H1 (cell line): ENCODE measurements at places on chromosomes 11 and 22.
A peak's percentile ranks its signal among the peaks of the same experiment; 100 is the strongest.

GRCh38 chr11:68457216-68457897 is 3.2 kb upstream of the PPP6R3 start:
- H3K4me3 ChIP-seq = no peak overlapping the region
- H3K4me1 ChIP-seq = peaks cover 9% of the 10 kb centered on the region
- no peaks in the 10 kb centered on the region for H3K36me3 ChIP-seq
- no peak overlapping the region for H3K27ac ChIP-seq

DNA sequence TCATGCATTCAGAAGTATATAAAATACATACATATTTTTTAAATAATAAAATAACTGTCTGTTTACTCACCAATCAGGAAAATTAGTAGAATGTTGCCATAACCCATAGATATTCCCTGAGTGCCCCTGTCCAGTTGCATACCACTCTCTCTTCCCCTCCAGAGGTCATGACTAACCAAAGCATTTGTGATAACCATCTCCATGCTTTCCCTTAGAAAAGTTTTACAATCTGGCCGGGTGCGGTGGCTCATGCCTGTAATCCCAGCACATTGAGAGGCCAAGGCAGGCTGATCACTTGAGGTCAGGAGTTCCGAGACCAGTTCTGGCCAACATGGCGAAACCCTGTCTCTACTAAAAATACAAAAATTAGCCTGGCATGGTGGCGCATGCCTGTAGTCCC is 33.2 kb upstream of the LDHA start:
- H3K36me3 ChIP-seq = peaks cover 29% of the 10 kb centered on the region
- no peak overlapping the region for H3K4me3 ChIP-seq
- H3K27ac ChIP-seq = no peak overlapping the region
- no peak for DNase-seq

DNA sequence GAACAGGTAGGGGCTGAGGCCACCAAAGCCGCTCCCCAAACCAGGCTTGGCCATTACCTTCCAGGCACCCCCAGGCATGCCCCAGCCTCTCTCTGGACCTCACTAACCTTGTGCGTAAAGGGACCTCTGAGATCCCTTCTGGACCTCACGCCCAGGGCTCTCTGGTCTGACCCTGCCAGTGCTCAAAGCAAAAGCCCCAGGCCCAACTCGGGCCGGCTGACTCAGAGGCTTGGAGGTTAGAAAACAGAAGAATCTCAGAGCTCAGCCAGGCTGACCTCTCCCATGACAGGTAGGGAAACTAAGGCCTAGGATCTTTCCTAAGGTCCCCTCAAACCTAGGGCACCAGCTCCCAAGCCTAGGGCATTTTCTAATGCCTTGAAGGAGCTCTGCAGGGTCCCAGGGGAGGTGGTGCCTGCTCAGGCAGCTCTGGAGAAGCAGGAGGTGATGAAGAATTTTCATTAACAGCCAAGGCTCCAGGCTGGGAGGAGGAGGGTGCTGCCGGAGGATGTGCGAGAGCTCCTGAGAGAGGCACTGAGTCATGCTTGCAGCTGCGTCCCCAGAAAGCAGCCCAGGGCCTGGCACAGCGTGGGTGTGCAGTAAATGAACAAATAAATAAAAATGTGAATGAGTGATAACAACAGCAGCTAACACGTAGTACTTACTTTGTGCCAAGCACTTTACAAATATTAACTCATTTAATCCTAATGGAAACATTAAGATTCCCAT is 25.6 kb downstream of the ARRB1 start:
- peak overlapping the region; percentile 18; the same call in 1 of the 2 replicates for H3K27ac ChIP-seq
- H3K4me1 ChIP-seq = no peaks in the 10 kb centered on the region; the same call in 1 of the 2 replicates
- H3K36me3 ChIP-seq = no peaks in the 10 kb centered on the region
- H3K4me3 ChIP-seq = no peak overlapping the region
- H3K27me3 ChIP-seq = no peaks in the 10 kb centered on the region

- no peaks in the 10 kb centered on the region for H3K36me3 ChIP-seq
- DNase-seq = no peak
- H3K27ac ChIP-seq = peak overlapping the region; percentile 75
- H3K4me1 ChIP-seq = peaks cover 51% of the 10 kb centered on the region
- H3K27me3 ChIP-seq = no peaks in the 10 kb centered on the region
- peak overlapping the region; percentile 95 for H3K4me3 ChIP-seq
Measured at GRCh38 chr11:71251761-71252268, 562 bp downstream of the SHANK2 start.

DNA sequence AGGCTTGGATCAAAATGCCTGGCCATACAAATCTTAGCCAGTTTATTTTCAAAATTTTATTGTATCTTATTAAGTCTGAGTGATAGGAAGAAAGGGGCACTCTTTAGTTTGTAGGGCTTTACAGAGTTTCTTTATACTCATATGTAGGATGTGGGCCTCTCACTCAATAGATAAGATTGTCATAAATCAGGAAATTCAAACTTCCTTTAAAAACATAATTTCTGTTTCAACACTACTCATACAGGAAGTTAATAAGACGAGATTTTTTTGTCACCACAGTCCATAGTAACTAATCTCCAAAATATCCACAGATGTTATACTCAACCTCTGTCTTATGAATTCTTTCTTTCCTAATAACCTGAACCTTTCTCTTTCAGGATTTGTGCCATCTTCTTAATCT is 13.3 kb upstream of the OR56B4 start:
- no peak overlapping the region for H3K27ac ChIP-seq
- H3K4me1 ChIP-seq = no peaks in the 10 kb centered on the region
- H3K36me3 ChIP-seq = no peaks in the 10 kb centered on the region
- DNase-seq = no peak
- no peaks in the 10 kb centered on the region for H3K27me3 ChIP-seq
- no peak overlapping the region for H3K4me3 ChIP-seq

DNA sequence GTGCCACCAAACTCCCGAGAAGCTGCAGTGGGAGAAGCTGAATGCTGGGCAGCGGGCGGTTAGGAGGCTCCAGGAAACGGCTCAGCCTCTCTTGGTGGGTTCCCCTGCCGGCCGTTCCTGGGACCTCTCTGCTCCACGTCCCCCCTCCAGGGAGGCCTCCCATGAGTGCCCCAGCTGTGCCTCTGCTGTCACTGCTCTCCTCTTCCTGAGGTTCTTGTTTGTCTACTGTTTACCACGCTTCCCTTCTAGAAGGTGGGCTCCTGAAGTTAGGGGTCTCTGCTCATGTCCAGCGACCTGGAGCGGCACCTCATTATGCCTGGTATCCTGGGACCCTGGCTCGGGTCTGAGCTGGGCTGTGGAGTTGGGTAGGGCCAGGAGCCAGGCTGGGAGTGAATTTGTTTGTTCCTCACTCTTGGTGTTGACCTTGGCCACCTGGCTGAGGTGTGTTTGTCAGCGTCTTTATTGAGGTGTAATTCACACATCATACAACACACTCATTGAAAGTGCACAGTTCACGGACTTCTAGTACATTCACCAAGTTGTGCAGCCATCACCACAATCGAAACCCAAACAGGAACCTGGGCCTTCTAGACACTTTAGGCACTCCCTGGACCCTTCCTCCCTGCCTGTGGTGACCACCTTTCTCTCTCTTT is 37.8 kb upstream of the GRAMD4 start:
- no peaks in the 10 kb centered on the region for H3K36me3 ChIP-seq
- DNase-seq = no peak
- H3K27ac ChIP-seq = no peak overlapping the region
- H3K4me3 ChIP-seq = no peak overlapping the region

- no peaks in the 10 kb centered on the region for H3K4me1 ChIP-seq
- no peak for DNase-seq
- H3K27ac ChIP-seq = no peak overlapping the region
- H3K4me3 ChIP-seq = no peak overlapping the region
- H3K36me3 ChIP-seq = no peaks in the 10 kb centered on the region
- no peaks in the 10 kb centered on the region for H3K27me3 ChIP-seq
Measured at GRCh38 chr22:18057568-18058209, 20.1 kb upstream of the PEX26 start.

- no peak overlapping the region for H3K4me3 ChIP-seq
Measured at GRCh38 chr11:13166036-13166435, 111.6 kb upstream of the BMAL1 start.

- H3K4me1 ChIP-seq = no peaks in the 10 kb centered on the region
- H3K4me3 ChIP-seq = no peak overlapping the region
- DNase-seq = no peak
- no peak overlapping the region for H3K27ac ChIP-seq
- H3K36me3 ChIP-seq = peaks cover 55% of the 10 kb centered on the region
Measured at GRCh38 chr11:65627202-65627601, 10.7 kb upstream of the SIPA1 start.

- no peak overlapping the region for H3K4me3 ChIP-seq
- H3K4me1 ChIP-seq = no peaks in the 10 kb centered on the region
- no peak overlapping the region; the same call in 1 of the 2 replicates for H3K27ac ChIP-seq
- H3K27me3 ChIP-seq = no peaks in the 10 kb centered on the region
- no peaks in the 10 kb centered on the region; the same call in 1 of the 2 replicates for H3K36me3 ChIP-seq
- no peak for DNase-seq
Measured at GRCh38 chr11:3123761-3124733, 41.1 kb downstream of the OSBPL5 start.

- no peak overlapping the region for H3K27ac ChIP-seq
- peaks cover 2% of the 10 kb centered on the region for H3K4me1 ChIP-seq
- no peak for DNase-seq
- H3K27me3 ChIP-seq = no peaks in the 10 kb centered on the region
- H3K36me3 ChIP-seq = no peaks in the 10 kb centered on the region
Measured at GRCh38 chr11:111331711-111332479, 33.5 kb downstream of the POU2AF3 start.

- H3K4me1 ChIP-seq = 0 out of 2 replicates have a peak, but pooled peaks cover 4% of the 10 kb centered on the region
- no peak overlapping the region for H3K4me3 ChIP-seq
- no peaks in the 10 kb centered on the region for H3K27me3 ChIP-seq
- H3K36me3 ChIP-seq = peaks cover 15% of the 10 kb centered on the region
- no peak for DNase-seq
Measured at GRCh38 chr11:59611570-59612565, 3.7 kb downstream of the OSBP start.

DNA sequence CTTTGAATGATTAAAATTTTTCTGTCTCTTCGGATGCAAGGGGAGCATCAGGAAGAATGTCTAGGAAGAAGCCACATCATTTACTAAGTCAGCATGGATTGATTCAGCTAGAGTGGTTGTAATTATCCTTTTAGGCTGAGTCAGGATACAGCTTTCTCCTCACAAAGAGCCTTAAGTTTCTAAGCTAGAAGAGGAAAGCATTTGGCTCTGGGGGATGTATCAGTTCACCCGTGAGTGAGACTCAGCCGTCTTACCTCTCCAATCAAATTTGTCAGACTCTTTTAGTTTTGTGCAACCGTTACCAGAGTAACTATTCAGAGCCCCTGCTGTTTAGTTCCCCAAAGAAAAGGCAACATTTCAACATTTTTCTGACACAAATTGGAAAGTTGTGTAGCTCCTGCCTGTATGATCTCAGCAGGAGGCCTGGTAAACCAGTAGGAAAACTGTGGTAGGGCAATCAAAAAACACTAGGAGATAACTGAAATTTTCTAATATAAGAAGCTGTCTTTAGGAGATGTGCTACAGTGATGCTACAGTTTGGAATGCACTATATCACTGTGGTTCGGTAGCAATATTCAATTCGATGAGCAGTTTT is 432.4 kb upstream of the LUZP2 start:
- H3K4me1 ChIP-seq = no peaks in the 10 kb centered on the region
- H3K27me3 ChIP-seq = peaks cover 1% of the 10 kb centered on the region
- DNase-seq = no peak
- H3K36me3 ChIP-seq = no peaks in the 10 kb centered on the region

GRCh38 chr22:44531487-44531886 is 33.5 kb upstream of the RTL6 start:
- H3K36me3 ChIP-seq = no peaks in the 10 kb centered on the region
- no peak for DNase-seq
- H3K27me3 ChIP-seq = no peaks in the 10 kb centered on the region
- H3K4me3 ChIP-seq = no peak overlapping the region
- no peaks in the 10 kb centered on the region for H3K4me1 ChIP-seq

GRCh38 chr11:10451426-10452116 is 3.5 kb upstream of the AMPD3 start:
- peaks cover 10% of the 10 kb centered on the region for H3K4me1 ChIP-seq
- H3K27ac ChIP-seq = no peak overlapping the region
- no peak for DNase-seq
- peaks cover 27% of the 10 kb centered on the region for H3K27me3 ChIP-seq
- no peaks in the 10 kb centered on the region for H3K36me3 ChIP-seq

GRCh38 chr11:132941024-132941646 is 591.2 kb downstream of the OPCML start:
- no peaks in the 10 kb centered on the region for H3K36me3 ChIP-seq
- DNase-seq = no peak
- H3K27me3 ChIP-seq = peaks cover 31% of the 10 kb centered on the region
- H3K4me1 ChIP-seq = peaks cover 3% of the 10 kb centered on the region

DNA sequence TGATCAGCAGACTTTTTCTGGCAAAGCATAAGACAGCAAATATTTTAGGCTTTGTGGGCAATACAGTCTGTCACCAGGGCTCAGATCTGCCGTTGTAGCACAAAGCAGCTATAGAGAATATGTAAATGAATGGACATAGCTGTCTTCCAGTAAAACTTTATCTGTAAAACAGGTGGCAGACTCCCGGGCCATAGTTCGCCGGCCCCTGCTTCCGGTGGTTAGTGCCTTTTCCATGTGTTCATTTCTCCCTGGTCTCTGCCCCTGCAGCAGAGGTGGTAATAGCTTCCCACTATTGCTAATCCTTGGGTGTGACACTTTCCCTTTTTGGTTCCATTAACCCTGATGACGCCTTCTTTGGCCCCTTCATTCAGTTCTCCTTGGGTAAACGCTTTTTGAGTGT is 93.7 kb upstream of the LDLRAD3 start:
- H3K4me3 ChIP-seq = no peak overlapping the region
- H3K4me1 ChIP-seq = no peaks in the 10 kb centered on the region
- H3K36me3 ChIP-seq = no peaks in the 10 kb centered on the region
- no peaks in the 10 kb centered on the region for H3K27me3 ChIP-seq

DNA sequence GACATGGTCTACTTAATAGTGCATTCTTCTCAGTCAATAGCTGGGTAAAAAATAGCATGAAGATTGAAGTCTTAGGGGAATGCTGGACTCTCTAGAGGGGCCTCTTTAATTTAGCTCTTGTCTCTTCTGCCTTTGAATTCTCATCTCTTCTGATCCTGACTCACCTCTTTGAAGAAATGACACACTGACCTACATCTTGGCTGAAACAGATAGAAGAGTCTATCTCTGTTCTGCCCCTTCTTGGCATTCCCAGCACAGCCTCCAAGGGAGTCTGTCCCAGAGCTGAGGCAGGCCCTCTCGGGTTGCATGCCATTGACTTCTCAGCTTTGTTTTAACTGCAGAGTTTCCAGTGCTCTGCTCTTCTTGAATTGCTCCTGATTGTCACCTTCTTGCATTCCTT is 55.7 kb downstream of the PTPRJ start:
- H3K27ac ChIP-seq = no peak overlapping the region
- H3K4me1 ChIP-seq = peaks cover 12% of the 10 kb centered on the region
- no peak overlapping the region for H3K4me3 ChIP-seq

GRCh38 chr11:103924166-103925013 is 112.0 kb upstream of the DDI1 start:
- no peaks in the 10 kb centered on the region for H3K27me3 ChIP-seq
- no peak for DNase-seq
- H3K4me3 ChIP-seq = no peak overlapping the region
- no peaks in the 10 kb centered on the region for H3K4me1 ChIP-seq

- H3K36me3 ChIP-seq = no peaks in the 10 kb centered on the region
- H3K4me1 ChIP-seq = peaks cover 5% of the 10 kb centered on the region; the same call in 1 of the 2 replicates
- DNase-seq = no peak
- H3K27me3 ChIP-seq = no peaks in the 10 kb centered on the region
- H3K27ac ChIP-seq = no peak overlapping the region
- H3K4me3 ChIP-seq = no peak overlapping the region
Measured at GRCh38 chr11:86940122-86940777, 14.9 kb downstream of the FZD4 start.

GRCh38 chr11:910044-910588 is 494 bp downstream of the CHID1 start:
- no peaks in the 10 kb centered on the region for H3K27me3 ChIP-seq
- no peak for DNase-seq
- H3K27ac ChIP-seq = no peak overlapping the region
- no peaks in the 10 kb centered on the region for H3K36me3 ChIP-seq
- no peaks in the 10 kb centered on the region for H3K4me1 ChIP-seq
- H3K4me3 ChIP-seq = peak overlapping the region; percentile 69
